ENCODE measurements at places on chromosomes 16 and 17.
A peak's percentile ranks its signal among the peaks of the same experiment; 100 is the strongest.

- no peak for DNase-seq
These were observed 264.3 kb upstream of the CACNG5 start for GRCh38 chr17:66570447-66571195.

DNA sequence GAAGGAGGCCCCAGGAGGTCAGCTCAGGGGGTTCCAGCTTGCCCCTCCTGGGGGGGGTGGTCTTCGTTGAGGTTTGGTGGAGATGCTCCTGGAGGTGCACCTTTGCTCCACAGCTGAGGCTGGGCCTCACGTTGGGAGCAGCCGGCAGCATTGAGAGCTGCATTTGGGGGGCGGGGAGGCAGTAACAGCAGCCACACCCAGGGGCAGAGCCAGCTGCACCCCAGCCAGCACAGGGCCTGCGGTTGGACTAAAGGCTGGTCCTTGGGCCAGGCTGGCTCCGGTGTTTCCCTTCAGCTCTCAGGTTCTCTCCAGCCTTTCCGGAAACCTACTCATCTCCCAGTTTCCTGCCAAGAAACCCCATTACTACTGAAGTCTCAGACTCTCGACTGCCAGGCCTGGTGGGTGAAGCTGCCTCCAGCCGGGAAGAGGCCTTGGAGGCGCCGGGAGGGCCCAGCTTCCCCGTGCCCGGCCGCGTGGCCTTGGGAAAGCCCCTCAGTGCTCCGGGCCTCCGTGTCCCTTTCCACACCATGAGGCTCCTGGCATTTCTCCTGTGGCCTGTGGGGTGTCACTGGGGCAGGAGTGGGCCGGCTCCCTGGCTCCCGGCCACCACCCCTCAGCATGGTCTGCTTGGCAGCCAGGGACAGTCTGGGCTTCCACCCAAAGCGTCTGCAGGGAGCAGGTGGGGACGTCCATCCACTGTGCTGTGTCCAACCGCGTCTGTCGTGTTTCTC, 14.0 kb upstream of the BAIAP2 start:
- no peak for DNase-seq

- no peak for DNase-seq
These were observed 14.0 kb downstream of the SLFN11 start for GRCh38 chr17:35359398-35359797.

- DNase-seq, result no peak
These were observed 10.8 kb downstream of the DNAJA2 start for GRCh38 chr16:46962629-46963028.

GRCh38 chr16:75307506-75307905, 56.1 kb upstream of the BCAR1 start:
- no peak for DNase-seq

GRCh38 chr16:566475-567372, at the start of gene NHLRC4:
NHLRC4 (plus strand) TSS chr16:567005; CDS start chr16:568048, 1,043 bp downstream.
- DNase-seq, result peak; percentile 63

- DNase-seq, result no peak
These were observed 503.4 kb upstream of the CDH8 start for GRCh38 chr16:62539657-62540056.

- no peak for DNase-seq
These were observed 344.2 kb downstream of the CPPED1 start for GRCh38 chr16:12459391-12460063.

GRCh38 chr16:57998486-57998885, 2.0 kb downstream of the ZNF319 start:
- peak; percentile 25 for DNase-seq

GRCh38 chr16:56257666-56258342, 66.5 kb downstream of the GNAO1 start:
- no peak for DNase-seq

- no peak for DNase-seq
These were observed 48.2 kb downstream of the SPACA3 start for GRCh38 chr17:33039874-33040273.

DNA sequence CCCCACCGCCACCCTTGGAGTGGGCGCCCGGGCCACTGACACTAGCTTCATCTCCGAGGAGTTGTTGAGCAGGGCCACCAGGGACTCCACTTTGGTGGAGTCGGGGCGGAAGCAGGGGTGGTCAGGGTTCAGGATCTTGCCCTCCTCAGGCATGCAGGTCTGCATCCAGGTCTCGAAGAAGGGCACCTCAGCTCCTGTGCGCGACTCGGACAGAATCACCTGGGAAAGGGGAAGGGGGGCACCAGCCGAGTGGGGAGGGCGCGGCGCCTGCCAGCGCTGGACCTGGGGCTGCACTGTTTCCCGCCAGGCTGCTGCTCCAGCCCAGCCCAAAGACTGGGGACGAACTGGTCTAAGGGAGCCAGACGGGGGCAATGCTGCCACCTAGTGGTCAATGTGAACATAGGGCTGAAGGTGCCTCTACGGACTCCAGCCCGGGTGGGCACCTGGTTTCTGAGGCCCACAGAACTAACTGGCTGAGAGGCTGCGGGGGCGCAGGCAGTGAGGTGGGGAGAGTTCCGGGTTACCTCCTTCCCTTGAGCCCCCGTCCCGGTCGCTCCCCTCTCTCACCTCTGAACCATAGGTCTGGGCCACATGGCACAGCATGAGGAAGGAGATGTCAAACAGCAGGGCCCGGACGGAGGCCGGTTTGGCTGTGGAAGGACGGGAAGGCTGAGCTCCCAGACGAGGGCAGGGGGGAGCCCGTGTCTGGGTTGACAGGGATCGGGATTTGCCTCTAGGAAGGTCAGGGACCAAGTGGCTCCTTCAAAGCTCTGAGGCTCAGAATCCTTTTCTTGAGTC, 11.8 kb downstream of the CSF3 start:
- DNase-seq, result peak; percentile 71

Data from stimulated activated naive CD8-positive, alpha-beta T cell treated with anti-CD3 and anti-CD28 coated beads, Interleukin-15, amount 100 ng/mL, for 72 hours (primary cell).